Activated effector memory CD4-positive, alpha-beta T cell treated with Interleukin-2 at 50 U/mL for 16 hours (primary cell): ENCODE measurements at places on chromosomes 4 and X.

GRCh38 chr4:78784236-78784865, 8.2 kb downstream of the BMP2K start:
- no peak for DNase-seq

DNA sequence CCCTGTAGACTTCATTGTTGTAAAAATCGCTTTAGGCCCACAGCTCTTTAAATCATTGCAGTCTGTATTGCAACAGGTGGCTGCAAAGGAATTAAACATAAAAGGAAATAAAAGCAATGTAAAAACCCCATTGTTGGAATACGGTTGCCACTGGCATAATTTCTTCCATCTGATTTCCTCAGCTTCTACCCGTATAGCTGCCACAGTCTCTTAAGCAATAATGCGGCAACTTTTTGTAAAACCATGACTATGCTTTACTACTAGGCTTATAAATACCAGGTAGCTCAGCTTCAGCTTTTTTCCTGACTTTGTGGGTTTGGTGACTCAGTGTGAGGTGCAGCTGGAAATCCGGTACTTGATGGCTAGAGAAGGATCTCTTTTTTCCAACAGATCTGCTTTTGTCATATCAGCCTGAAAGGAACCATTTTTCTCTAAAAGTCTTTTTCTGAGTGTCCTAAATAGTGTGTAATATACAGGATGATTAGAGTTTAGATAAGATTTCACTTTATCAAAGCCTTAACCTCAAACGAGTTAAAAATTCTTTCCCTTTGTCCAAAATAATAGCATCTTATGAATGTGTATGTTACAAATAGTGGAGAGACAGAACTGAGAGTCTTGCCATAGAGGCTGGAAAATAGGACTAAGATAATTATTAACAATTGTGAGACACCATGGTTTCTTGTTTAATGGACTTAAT, 268.0 kb downstream of the ADGRL3 start:
- DNase-seq, result no peak

DNA sequence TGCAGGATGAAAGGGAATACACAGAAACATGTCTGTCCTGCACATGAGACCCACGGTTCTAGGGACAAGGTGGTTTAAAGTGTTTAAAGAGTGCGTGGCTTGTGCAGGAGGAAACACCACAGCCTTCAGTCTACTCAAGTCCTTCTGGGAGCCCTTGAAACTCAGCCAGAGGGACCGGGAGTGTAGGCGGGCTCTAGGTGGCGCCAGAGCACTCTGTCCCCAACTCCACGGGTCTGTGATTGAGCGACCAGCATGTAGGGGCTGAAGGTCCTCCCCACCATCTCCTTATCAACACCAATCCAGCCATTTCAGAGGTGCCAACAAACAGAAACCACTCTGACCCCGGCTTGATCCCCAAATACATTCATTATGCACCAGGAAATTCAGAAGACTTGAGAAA, 82.0 kb upstream of the CLDN34 start:
- DNase-seq, result peak; percentile 13

- no peak for DNase-seq
Observed at GRCh38 chr4:168361365-168362024, 42.9 kb upstream of the DDX60 start.

DNA sequence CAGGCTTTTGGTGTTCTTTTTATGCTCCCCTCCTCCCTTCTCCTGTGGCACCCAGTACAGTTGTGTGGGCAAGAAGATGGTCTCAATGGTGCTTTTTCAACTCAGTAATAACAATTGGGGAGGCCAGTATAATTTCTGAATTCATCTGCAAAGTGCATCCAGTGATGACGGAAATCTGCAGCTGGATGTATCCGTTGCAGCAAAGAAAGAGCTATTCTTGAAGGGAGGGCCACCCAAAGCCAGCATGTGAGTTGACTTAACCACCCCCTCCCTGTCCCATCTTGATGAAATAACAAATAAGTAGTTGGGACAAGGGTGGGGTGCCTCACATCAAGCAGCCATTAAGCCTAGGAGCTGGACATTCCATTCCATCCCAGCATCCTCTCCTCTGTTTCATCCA, 30.7 kb downstream of the TSC22D3 start:
- no peak for DNase-seq

DNA sequence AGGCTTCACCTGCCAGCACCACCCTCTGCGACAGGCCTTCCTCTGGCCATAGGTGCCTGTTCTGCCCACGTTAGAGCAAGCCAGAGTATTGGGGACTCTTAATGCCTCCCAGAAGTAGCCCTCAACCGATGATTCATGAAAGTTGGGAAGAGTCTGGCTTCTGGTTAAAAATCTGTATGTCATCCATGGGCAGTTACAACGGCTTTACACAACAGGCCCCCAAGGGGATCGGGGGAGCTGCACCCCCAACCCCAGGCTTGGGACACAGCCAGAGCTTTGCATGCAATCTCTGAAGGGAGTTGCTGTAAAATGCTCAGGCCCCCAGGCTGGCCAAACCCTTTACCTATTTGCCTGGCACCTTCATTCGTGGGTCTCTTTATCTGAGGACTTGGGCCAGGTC, 5.4 kb upstream of the CYTL1 start:
- no peak for DNase-seq

DNA sequence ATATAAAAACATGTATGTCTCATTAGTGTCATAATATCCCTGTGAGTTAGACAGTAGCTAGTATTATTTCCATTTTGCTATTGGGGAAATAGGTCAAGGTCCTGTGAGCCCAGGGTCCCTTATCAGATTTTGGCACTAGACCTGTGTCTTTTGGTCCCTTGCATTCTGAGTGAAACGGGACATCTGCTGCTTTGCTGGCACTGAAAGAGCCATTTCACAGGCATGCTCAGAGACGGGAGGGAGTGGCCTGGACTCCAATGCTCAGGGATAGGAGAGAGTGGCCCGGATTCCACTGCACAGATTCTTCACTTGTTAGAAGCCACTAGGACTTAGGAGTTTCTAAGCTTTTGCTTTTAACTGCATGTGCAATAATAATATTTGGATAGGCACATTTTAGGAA, 177.2 kb downstream of the TSPAN5 start:
- DNase-seq, result no peak

- no peak for DNase-seq
Observed at GRCh38 chrX:34813618-34814017, 129.0 kb upstream of the FAM47B start.

DNA sequence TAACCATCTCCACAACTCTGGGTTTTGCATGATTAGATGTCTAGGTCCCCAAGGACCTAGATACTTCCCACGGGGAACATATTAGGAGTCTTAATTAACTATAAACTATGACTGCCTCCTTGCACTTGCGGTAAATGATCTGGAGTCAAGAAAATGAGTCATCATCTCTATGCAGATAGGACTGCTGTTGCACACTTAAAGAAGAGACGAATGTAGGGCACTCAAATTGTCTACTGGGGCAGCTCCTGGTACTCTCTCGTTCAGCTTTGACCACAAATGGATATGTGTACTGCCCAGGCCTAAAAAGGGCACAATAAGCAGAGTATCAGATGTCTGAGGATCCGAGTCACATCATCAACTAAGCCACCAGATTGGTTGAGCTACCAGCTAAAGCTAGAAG, 1783.4 kb upstream of the AGA start:
- DNase-seq, result no peak

DNA sequence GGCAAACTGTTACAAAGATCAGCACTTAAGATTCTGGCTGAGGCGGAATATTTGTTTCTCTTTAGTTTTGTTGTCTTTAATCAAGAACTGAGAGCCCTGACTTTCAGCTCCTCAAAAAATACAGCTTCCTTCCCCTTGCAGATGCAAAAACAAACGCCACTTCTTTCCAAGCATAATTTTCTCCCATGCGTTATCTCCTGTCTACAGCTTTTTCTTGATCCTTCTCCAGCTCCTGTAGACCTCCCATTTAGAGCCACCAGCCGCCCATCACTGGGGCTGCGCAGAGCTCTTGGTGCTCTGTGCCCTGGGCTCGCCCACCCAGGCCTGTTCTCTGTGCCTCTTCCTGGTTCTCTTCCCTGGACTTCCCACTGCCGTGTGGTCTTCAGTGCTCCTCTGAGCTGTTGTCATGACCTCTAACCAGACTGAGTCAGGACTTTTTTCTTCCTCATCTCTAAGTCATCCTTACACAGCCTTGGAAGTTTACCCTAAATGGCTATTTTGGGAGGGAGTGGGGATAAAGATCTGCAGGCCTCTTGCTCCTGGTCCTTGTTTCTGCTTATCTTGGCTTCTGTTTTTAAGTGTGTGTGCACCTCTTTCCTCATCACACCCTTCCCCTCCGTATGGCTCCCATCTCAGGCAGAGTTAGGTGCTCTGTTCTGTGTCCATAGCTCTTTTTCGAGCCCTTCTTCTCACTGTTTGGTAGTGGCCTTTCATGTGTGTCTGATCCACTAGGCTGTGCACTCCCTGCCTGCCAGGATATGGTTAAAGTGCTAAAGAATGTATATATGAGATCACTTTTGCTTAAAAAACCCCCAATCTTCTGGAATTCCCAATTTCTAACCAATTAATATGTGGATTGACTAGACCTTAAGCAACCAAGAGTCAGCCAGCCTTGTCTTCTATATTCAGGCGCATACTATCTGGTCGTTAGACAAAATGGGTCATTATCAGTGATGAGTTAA, 122.5 kb downstream of the PTTG2 start:
- no peak for DNase-seq

GRCh38 chr4:76179398-76180318, 31.5 kb upstream of the NUP54 start:
- peak; percentile 65 for DNase-seq

DNA sequence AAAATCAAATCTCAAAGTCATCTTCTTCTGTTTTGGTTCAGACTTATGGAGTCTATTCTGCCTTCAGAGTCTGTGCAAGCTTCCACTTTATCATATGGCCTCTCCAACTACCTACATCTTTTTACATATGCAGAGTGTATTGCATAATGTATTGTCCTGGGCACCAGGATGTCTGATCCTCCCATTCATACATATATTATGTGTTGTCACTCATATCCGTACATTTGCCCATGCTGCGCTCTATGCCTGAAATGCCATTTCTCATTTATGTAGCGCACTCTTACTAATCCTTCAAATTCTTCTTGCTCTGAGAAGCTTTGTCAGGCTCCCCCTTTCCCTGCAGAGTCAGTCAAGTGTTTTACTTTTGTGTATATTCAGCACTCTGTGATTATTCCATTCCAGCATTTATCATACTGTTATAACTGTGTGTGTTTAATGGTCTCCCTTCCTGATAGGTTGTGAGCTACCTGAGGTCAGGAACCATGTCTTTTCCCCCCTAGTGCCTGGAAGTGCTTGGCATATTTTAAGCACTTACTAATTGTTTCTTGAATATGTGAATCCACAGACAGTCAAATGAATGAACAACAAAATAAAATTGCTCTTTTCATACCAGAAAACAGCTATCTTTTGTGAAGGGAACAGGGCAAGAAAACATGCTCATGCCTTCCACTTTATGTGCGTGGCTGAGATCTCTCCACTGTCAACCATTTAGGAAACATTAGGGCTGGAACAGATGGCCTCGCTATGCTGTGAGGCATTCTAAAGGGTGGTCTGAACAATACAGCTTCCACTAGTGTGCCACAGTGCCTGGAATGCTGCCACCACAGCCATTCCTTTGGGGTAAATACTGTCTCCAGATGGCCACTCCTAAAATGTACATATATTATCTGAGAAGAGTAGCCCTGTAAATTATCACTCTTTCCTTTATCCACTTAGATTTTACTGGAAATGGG, 81.8 kb downstream of the GLUD2 start:
- no peak for DNase-seq

DNA sequence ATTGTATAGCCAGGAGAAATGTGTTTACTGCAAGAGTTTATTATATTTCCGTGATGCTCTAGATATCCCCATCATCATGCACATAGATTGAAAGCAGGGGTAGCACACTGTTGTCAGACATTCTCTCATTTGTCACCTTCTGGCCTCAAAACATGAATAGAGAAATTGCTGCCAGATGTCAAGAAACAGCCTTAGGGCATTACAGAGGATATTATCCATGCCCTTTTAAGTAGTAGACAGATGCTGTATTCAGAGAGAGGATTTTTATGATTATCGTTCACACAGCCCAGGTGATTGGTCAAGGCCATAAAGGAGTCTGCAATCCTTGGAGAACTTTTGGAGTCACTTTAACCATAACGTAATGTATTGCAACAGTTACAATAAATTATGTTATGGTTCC, 1961.5 kb upstream of the TENM3 start:
- no peak for DNase-seq

GRCh38 chrX:112653017-112653416, 26.7 kb downstream of the LHFPL1 start:
- no peak for DNase-seq

DNA sequence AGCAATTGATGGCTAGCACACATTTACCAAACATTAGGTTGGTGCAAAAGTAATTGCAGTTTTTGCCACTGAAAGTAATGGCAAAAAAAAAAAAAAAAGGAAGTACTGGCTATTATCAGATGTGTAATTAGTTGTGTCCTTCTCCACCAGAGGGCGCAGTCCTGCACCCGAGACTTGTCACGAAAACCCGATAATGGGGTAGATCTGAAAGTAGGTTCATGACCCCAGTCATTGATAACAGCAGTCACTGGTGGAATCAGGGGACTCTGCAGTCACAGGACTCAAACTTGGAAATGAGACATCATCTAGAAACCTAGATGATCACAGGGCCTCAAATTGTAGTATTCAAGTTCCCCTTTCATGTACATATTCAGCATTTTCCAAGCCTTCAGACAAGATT, 13.1 kb upstream of the ACOT9 start:
- DNase-seq, result peak; percentile 37

- no peak for DNase-seq
Observed at GRCh38 chr4:180617196-180617595, 1626.0 kb upstream of the TENM3 start.

- DNase-seq, result no peak
Observed at GRCh38 chrX:112536544-112536943, 143.2 kb downstream of the LHFPL1 start.

DNA sequence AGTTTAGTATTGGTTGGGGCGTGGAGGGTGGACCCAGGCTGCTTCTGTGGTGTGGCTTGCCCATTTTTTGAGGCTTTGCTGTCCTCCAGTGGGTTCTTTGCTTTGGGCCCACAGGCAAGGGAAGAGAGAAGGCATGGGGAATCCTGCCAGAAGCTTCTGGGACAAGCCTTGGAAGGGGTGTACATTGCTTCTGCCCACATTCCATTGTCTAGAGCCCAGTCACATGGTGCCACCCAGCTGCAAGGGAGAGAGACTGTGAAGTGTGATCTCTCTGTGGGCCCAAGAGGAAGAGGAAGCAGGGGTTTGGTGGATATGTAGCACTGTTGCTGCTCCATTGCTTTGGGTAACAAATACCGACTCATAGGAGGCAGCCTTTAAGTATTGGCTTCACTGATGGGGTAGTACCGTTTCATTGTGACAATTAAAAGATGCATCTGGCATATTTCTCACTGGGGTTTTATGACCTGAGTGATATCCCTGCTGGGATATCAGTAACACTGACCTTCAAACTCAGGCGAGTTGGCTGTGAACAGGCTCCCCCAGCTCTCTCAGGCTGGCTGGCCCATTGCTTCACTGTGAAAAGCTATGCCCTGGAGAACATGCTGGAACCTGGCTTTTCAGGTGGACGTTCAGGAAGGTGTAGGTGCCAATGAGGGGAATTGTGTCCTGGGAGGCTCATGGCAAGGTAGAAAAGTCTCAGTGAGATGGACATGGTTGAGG, 85.9 kb downstream of the CLDN34 start:
- DNase-seq, result no peak
